ENCODE measurements at places on chromosomes 4 and X.

GRCh38 chr4:134024251-134024650 lies 177.3 kb downstream of the PABPC4L start:
- DNase-seq: no peak

GRCh38 chr4:166657261-166657660 lies 577.0 kb downstream of the SPOCK3 start:
- no peak for DNase-seq

DNA sequence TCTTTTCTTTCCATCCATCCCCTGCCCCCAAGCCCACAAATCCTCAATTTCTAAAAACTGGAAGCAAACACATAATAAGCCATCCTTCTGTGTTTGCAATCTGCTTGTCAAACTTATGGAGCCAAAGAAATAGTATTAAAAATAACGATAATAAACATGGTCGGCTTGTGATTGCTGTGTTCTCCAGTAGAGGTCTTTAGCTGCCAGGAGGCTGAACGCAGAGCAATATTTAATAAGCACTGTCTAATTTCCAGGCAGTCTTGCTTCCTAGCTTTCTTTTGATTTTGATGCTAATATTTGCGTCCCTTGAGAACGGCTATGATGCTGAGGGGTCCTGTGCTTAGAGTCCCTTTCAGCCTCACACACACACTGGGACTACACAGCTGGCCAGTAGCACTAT lies 3.2 kb upstream of the HELT start:
- DNase-seq: no peak

- no peak for DNase-seq
Measured at GRCh38 chr4:41212616-41213203, 1.6 kb downstream of the APBB2 start.

GRCh38 chrX:107726816-107727534 lies 48.6 kb downstream of the TSC22D3 start:
- DNase-seq: no peak

- DNase-seq: no peak
Measured at GRCh38 chr4:81512001-81512756, 40.5 kb upstream of the RASGEF1B start.

GRCh38 chr4:15043922-15044321 lies 41.6 kb downstream of the CPEB2 start:
- DNase-seq: no peak

DNA sequence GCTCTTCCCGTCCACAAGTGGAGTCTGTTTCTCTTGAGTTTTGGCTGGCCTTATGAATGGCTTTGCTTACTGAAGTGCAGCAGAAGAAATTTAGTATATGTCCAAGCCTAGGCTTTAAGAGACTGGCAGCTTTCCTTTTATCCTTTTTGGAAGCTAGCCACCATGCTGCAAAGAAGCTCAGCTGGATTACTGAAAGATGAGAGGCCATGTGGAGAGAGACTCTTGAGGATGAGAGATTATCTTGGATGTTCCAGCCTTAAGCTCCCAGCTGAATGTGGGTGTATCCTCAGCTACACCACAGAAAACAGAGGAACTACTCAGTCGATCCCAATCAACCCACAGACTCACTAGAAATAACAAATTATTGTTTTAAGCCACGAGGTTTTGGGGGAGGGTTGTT lies 12.5 kb downstream of the CCNG2 start:
- no peak for DNase-seq

DNA sequence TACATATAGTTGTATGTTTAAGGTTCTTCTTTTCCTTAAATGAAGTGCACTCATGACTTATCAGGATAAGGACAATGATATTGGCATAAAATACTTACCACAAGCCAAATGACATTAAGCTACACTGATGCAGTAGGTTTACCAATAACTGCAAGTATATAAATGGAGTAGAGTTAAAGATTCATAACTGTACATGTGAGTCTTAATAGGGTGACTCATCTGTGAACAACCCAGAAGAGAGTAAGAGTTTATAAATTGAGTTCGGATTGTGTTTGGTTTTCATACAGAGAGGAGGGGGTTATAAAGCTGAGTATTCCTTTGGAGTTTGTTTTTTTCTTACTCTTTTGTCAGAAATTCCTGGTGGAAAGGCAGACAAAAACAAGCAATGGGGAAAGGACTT lies 144.8 kb downstream of the TLL1 start:
- no peak for DNase-seq

DNA sequence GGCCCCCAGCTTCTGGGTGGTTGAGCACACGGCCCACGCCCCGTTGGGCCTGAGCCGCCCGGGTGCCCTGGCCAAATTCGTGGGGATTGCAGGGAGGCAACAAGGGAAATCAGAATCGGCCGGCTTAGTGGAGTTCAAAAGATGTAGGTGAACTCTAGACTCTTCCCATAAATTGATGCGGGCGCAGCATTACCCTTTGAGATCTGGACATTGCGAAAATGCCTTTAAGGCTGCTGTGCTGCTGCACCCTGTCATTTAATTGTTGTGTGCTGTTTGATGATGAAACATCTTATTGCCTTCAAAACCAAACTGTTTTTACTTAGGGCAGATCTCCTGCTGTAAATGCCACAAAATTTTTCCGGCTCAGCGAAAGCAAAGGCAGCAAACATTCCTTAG lies 409 bp upstream of the MPP1 start:
- DNase-seq: no peak

- no peak for DNase-seq
Measured at GRCh38 chr4:70179811-70180210, 15.7 kb upstream of the ODAM start.

- DNase-seq: no peak
Measured at GRCh38 chrX:92260102-92260501, 480.9 kb downstream of the PCDH11X start.

DNA sequence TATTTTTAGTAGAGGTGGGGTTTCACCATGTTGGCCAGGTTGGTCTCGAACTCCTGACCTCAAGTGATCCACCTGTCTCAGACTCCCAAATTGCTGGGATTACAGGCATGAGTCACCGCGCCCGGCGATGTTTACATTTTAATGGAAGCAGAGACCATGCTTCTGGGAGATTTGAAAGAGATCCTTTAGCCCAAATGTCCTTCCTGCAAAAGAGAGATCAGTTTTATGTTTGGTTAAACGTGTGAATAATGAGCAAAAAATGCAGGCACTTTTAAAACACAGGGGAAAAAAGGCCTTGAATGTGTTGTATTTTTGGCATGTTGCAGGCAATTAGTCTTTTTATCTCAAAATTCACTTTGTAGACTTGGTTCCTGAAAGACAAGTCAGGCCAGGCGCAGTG lies 95.8 kb upstream of the ELOVL6 start:
- DNase-seq: no peak

DNA sequence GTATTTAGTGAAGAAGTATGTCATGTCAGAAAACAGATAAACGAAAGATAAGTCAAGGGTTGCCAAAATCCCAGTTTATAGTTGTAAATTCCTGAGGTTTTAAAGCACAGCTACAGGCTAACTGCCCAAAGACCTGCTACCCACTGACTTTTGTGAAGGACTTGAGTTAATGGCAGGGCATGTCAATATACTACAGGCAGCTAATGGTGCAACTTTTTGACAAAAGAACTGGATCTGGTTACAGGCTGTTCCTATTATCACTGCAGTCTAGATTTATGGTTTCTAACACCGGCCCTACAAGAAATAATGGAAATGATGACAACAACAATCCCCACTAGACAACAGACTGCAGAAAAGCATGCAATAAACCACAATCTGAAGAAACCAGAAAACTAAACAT lies 6.4 kb downstream of the SCML2 start:
- no peak for DNase-seq

DNA sequence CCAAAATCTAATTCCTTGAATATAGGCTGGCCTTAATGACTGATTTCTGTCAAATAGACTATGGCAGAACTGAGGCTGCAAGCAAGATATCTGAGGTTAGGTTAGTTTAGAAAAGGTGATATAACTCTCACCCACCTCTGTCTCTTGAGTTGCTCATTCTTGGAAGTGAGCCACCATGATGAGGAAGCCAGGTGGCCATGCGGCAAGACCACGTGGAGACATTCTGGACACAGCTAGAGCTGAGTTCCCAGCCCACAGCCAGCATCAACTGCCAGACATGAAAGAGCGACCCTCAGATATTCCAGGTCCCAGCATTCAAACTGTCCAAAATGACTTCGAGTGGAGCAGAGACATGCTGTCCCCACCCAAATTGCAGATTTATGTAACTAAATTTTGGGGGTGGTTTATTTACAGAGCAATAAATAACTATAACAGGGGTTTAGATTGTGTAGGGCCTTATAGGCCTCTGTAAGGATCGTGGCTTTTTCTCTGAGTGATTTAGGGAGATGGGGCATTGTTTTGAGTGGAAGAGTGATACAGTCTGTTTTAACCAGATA lies 33.7 kb downstream of the USP53 start:
- no peak for DNase-seq

- DNase-seq: no peak
Measured at GRCh38 chr4:77652237-77652897, 46.7 kb downstream of the CXCL13 start.

DNA sequence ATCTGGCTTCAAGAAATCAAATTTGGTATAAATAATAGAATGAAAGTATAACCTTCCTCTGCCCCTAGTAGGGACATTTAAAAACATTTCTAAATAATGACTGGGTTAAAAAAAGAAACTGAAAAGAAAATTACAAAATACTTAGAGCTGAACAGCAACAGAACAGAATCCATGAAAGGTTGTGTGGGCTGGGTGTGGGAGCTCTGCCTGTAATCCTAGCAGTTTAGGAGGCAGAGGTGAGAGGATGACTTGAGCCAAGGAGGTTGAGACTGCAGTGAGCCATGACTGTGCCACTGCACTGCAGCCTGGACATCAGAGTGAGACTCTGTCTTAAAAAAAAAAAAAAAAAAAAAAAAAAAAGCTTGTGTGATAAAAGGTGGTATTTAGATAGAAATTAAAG lies 12.3 kb upstream of the ZFX start:
- no peak for DNase-seq

DNA sequence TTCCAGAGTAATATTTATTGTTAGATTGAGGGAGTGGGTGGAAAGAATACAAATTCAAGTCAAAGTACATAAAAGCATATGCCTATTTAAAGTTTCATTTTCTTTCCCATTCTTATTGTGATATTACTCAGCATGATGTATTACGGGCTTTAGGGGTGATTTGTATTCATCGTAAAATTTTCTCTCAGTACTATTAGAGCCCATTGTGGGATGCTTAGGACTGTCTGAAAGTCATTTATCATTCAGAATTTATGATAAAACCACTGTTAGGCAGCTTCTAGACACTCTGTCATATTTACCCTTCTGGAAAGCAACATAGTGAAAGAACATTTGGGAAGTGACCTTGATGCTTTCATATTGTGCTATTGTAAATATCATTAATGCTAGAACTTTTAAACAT lies 45.9 kb downstream of the AGA start:
- no peak for DNase-seq

DNA sequence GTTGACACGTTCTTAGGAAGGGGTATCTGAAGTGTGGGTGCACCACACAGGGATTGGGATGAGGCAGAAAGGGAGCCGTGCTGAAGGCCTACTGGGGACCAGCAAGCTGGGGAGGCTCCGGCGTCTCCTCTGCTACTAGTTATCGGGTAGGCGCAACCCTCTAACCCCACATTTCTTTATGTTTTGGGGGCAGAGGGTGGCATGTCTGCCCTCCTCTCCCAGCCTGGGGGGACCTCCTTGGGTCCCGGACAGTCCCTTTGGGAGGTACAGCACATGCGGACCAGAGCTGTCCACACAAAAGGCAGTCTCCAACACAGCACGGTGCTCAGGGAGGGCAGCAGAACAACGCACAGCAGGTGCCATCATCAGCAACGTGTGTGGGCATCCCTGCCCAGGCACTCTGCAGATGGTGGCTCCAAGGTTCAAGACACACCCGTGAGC lies 33.2 kb downstream of the WDR1 start:
- peak; percentile 7 for DNase-seq

DNA sequence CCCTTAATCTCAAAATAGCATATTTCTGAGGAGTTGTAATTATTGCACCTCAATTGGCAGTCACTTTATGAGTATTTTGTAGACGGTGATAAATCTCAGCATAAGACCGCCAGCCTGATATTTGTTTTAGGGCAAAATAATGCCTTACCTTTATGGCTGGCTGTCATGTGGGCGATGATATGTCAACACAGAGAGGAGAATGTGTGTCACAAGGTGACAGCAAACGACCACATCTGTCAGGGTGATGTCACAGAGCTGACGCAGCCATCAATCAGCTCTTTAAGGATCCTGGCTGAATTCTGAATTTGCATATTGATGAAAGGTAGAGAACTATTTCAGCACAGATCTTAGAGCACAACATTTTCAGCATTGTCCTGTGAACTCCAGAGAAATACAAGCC lies 209.7 kb downstream of the CEP135 start:
- DNase-seq: no peak

DNA sequence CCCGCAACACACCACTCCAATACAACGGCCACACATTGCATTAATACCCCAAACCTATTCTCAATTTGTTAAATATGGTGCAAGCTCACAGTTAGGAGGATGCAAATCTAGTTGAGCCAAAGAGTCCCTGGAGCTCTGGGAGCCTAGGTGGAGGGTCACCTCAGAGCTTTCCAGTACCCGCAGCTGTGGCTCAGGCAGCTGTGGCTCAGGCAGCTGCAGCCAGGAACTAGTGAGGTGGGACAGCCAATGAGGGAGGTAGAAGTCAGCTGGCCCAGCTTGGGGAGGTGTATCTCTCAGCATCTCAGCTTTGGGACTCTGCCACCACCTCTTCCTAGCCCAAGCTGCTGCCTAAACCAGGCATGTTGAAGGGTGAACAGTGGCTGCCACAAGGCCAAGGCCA lies 36.7 kb upstream of the ARHGAP6 start:
- DNase-seq: no peak

DNA sequence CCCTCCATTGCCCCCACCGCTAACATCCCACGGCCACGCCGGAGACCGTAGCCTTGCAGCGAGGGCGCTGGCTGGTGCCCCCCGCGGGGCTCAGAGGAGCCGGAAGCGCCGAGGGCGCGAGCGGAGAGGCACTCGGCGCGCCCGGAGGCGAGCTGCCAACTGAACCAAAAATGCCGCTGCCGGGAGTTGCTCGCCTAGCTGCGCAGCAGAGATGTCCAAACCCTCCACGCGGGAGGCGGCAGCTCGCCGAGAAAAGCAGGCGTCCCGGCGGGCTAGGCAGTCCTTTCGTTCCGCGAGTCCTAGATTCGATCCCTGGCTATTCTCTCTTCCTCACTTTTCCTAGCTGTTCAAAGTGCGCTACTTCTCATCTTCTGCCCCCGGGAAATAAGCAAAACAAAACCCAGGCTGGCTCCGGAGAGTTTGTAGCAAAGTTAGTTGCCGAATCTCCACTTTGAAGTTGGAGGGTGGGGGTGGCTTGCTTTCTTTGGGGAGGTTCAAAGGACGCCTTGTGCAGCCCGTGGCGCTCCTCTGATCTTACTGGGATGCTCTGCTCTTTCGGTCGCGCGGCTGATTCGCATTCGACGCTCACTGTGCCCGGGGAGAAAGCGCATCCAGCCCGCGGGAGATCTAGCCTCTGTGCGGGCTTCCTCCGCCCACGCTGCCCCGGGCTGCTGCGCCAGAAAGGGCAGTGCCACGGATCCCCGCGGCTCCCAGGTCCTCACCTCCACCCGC lies 723 bp downstream of the NKX6-1 start:
- DNase-seq: no peak

- DNase-seq: no peak
Measured at GRCh38 chrX:101619364-101619763, 1.6 kb upstream of the ARMCX6 start.
